ENCODE measurements at places on chromosomes 11 and 22. TPM values are rescaled to one million over a fixed set of nuclear protein-coding genes. Genes with fewer than 3 reads are reported as not detected.

SPI1 gene
- total RNA-seq: not detected

RAB38 gene
- total RNA-seq: 86.4 TPM

AGBL2 gene
- total RNA-seq: 1.4 TPM

NLRP14 gene
- 0.07 TPM for total RNA-seq

SAA2 gene
- 11.7 TPM for total RNA-seq

Measured in airway epithelial cell (primary cell).